ENCODE measurements at places on chromosomes 2 and 18.

- no peak for DNase-seq
Observed at GRCh38 chr2:23637011-23637778, 252.2 kb downstream of the KLHL29 start.

GRCh38 chr2:175855794-175856453 is 146.1 kb downstream of the LNPK start:
- peak; percentile 67 for DNase-seq

GRCh38 chr2:18435426-18436037 is 124.9 kb downstream of the RDH14 start:
- DNase-seq: no peak

DNA sequence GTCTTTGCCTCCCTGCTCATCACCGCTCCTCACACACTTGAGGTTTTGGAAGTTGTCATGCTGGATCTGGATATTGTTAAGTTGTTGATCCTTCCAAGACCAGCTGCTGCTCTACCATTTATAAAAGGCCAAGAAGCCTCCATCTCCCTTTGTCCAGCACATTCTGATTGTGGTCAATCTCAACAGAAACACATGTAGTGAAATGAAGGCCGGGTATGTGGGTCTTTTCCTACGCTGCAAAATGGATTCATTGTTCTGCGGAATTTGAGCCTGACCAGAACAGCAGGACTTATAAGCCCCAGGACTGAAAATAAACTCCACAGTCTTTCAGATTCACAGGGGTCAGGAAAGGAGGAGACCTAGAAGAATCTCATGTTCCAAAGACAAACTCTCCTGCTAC is 238.4 kb downstream of the CMPK2 start:
- DNase-seq: no peak

DNA sequence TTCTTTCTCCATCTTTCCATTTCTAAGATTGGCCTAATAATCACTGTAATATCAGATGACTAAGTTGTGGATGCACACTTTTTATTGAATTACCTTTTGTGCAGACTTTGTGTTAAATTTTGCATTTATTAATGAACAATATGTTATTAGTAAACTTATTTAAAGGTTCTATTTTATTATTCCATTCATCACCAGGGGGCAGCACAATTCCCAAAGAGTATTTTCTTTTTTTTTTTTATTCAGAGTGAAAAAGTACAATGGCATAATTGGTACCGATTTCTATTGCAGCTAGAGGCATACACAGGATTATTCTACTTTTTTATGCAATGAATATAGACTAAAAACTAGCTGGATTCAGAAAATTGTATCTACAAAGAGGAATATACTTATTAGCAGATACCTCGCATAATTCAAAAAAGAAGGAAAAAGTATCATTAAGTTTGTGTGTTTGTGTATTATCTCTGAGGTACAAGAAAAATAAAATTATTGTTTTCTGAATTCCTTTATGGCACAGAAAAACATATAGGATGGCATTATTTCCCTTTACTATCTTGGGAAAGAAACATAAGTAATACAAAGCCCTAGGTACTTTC is 390.6 kb downstream of the ERBB4 start:
- DNase-seq: no peak

DNA sequence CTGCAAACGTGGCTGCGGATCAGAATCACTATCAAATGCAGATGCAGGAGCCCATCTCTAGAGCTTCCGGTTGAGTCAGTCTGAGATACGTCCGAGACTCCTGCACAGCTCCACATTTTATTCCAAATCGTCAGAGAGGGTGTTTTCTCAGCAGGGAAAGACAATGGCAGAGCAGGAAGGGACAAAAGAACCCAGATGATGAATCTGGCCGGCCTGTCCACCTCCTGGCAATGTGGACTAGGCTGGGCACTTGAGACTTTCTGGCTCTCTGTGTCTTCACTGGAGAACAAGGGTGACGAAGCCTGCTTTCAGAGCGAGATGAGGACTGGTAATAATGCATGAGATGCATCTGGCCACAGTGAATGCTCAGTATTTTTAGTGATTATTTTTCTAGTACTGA is 255.9 kb upstream of the MYT1L start:
- no peak for DNase-seq

GRCh38 chr18:31402026-31402373 is 25.4 kb downstream of the DSG4 start:
- DNase-seq: no peak

DNA sequence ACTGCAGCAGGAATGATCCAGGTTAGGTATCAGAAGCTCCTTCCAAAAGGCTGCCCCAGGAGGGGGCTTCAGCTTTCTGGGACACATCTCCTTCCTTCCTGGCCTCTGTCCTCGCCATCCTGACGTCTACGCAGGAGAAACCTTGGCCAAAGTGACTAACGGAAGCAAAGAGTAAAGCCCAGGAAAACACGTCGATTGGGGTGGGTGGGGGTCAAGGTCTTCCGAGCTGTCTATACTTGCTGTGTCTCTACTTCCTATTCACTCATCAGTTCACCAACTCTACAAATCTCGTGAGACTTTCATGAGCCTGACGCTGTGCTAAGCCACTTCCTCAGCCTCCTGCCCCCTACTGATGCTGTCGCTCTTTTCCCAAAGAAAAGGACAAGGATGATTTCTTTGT is 212.6 kb downstream of the TNS1 start:
- DNase-seq: no peak

DNA sequence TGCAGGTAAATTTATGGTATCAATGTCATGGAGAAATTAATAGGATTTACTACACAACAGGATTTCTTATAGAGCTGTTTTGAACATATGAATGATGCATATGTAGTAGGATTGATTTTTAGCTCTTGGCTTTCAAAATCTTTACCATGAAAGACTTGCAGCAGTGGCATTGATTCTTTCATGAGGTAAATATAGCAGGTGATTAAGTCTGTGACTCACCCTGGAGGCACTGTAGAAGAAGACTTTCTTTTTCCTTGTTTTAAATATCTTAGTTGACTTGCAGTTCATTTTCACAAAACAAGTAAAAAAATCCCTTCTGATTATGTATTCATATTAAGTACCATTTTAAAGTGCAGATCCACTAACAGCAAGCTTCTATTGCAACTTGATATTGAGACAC is 463.0 kb downstream of the FBXO15 start:
- no peak for DNase-seq

DNA sequence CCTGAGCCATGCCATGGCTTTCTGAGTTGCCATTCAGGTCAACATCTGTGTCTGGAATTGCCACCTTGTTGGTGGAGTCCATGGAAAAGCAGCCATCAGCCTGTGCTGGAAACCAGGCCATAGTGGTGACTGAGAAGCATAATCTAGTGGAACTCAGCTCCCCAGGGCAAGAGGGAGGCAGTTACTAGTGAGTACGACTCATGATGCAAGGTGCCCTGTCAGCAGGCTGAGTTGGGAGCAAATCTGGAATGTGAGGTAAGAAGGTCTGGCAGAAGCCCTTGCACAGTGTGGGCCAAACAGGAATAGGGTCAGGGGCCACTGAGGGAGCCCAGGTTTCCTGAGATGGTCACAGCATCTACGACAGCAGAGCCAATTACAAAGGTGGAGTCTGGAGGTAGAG is 37.1 kb downstream of the SULT1C2 start:
- DNase-seq: no peak

DNA sequence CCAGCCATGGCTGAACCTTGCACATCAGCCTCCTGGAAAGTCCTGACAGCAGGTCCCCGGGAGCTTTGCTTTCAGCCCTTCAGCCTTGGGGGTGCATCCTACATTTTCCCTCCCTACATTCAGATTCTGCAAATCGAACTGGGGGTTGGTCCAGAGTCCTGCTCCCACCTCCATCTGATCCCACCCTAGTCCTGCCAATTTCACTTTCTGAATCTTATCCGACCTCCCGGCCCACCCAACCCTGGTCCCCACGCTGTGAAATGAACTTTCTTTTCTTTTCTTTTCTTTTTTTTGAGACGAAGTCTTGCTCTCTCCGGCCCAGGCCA is 47.8 kb upstream of the ODC1 start:
- no peak for DNase-seq

- no peak for DNase-seq
Observed at GRCh38 chr2:177169810-177170514, 42.6 kb upstream of the HNRNPA3 start.

- DNase-seq: no peak
Observed at GRCh38 chr18:63297687-63298399, 21.7 kb downstream of the BCL2 start.

GRCh38 chr2:226601881-226602662 is 197.5 kb downstream of the IRS1 start:
- no peak for DNase-seq

DNA sequence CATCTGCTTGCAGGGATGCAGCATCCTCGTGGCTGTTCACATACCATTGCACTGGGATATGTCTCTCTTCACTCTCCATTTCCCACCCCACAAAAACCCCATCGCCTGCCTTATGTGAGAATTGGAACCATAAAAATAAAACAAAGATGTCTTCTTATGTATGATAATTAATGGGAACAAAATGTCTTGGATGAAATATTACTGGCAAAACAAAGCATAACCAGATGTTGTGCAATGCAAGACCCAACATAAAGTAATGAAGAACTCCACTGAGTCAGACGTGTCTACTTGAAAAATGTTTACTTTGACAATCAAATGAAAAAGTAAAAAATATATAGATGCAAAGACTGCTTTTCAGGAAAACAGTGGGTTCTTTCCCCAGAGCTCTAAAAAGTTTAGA is 611.3 kb upstream of the SYT4 start:
- no peak for DNase-seq

DNA sequence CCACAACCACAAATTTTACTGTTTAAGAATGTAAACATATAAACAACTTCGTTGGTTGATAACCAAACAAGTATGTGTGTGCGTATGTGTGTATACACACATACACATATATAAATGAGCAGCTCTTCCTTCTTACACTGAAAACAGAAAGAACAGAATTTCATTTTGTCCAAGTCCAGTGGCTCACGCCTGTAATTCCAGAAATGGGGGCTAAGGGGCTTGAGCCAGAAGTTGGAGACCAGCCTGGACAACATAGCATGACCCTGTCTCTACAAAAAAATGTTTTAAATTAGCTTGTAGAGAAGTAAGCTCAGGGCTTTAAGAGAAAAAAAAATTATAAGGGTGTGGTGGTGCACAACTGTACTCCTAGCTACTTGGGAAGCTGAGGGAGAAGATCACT is 12.3 kb downstream of the NCKAP1 start:
- no peak for DNase-seq

- DNase-seq: no peak
Observed at GRCh38 chr2:225040142-225040541, 2.1 kb downstream of the DOCK10 start.

- no peak for DNase-seq
Observed at GRCh38 chr2:37394263-37394662, 49.8 kb downstream of the QPCT start.

GRCh38 chr2:176653479-176654443 is 384.5 kb downstream of the MTX2 start:
- peak; percentile 58 for DNase-seq

- peak; percentile 74 for DNase-seq
Observed at GRCh38 chr2:235238537-235238936, 255.3 kb upstream of the AGAP1 start.

DNA sequence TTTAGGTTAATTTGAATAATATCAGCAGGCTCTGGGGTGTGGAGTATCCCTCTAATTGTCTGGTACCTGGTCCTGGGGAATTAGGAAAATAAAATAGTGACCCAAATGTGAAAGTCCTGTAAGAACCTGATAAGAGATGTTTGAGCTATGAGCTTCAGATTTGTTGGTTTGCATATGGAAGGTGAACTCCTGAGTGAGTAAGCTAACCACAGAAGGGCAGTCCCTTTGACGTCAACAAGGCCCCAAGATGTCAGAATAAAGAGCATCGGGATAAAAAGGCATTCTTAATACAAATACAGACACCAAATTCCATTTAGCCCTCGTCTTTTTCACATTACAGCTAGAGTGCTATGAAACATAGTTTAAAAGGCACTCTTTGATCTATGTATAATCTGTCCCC is 1366.3 kb upstream of the TMEFF2 start:
- DNase-seq: no peak

DNA sequence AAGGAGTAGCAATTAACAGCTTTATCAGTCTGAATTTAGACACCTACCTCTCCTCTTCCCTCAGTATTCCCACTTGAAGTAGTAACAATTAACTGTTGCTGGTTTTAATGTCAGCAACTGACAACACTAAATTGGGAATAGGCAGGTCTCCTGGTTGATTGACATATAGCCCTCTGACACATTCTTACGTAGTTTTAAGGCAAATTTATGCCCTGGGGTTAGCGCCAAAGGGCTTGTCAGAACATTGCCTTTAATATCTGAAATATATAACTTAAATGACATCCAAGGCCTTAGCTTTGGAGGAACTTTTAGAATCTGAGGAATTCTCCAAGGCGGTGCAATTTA is 7.4 kb downstream of the ASXL3 start:
- DNase-seq: no peak

- DNase-seq: no peak
Observed at GRCh38 chr2:48183276-48183675, 277.0 kb upstream of the FBXO11 start.

DNA sequence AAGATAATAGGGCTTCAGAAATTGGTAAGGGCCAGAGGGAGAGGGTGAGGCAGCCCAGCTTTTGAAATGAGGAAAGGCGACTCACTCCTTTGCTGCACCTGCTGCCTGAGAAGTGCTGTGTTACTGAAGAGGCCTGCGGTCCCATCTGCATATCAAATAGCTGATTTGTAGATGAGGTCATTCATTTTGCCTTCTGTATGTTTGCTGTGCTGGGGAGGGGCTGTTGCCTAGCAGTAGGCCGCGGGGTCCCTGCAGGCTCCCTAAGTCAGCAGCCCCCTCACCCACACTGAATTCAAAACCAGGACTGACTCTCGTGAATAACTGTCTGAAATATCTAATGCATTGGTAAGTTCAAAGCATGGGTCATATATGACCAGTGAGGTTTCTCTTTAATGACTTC is 377.2 kb downstream of the SOX11 start:
- no peak for DNase-seq

- no peak for DNase-seq
Observed at GRCh38 chr2:44700824-44701223, 240.7 kb upstream of the SIX3 start.

DNA sequence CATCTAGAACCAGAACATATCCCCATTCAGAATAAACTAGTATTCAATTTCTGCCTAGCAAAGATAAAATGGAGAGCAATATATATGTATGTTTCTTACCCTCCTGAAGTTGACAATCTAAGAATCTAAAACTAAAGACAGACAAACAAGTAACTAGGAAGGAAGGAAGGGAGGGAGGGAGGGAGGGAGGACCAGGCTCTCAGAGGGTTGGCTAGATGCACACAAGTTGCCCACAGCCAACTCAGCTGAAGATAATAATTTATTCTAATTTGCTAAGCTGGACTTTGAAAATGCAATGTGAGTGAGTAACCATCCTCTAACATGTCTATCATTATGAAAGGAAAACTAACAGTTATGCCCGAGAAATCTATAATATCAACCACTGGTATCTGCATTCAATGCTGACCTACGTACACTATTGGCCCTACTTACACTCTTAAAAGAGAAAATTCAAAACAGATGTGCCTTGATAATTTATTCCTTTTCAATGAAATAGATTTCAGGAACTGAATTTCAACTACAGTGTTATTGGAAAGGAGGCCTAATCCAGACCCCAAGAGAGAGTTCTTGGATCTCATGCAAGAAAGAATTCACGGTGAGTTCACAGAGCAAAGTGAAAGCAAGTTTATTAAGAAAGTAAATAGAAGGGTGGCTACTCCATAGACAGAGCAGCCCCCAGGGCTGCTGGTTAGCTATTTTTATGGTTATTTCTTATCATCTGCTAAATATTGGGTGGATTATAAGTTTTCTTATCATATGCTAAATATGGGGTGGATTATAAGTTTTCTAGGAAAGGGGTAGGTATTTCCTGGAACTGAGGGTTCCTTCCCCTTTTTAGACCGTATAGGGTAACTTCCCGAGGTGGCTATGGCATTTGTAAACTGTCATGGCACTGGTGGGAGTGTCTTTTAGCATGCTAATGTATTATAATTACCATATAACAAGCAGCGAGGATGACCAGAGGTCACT is 288.5 kb upstream of the SLC39A10 start:
- DNase-seq: no peak
